ENCODE measurements at places on chromosomes 16 and 17.

GRCh38 chr17:3809135-3809534 is 8.1 kb upstream of the ITGAE start:
- H3K27ac ChIP-seq = no peak overlapping the region
- H3K36me3 ChIP-seq = peaks cover 48% of the 10 kb centered on the region
- H3K27me3 ChIP-seq = no peaks in the 10 kb centered on the region
- H3K4me3 ChIP-seq = no peak overlapping the region

GRCh38 chr17:50432125-50432762 is 6.2 kb downstream of the ACSF2 start:
- no peaks in the 10 kb centered on the region for H3K27me3 ChIP-seq
- H3K4me1 ChIP-seq = peaks cover 4% of the 10 kb centered on the region
- DNase-seq = no peak
- no peaks in the 10 kb centered on the region for H3K36me3 ChIP-seq

DNA sequence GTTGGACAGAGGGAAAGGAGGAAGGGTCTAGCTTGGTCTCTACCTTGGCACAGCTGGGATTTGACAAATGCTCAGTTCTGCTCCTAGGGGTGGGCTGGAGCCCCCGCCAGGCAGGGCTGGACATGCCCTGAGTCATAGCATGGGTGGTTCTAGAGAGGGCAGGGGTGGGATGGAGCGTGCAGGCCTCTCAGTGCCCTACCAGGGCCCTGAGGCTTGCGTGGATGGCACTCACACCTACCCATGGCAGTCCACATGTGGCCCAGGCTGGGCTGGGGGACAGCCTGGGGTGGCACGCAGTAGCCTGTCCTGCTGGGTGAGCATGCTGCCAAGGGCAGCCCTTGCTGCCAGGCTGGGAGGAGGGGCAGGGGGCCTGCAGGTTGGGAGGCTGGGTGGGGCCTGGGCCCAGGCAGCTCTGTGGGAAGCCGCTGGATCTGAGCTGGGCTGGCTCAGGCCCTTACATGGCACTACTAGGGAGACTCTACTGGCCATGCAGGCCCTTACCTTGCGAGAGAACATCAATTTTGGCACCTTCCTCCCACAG is 11.2 kb downstream of the DOC2B start:
- no peaks in the 10 kb centered on the region for H3K4me1 ChIP-seq
- H3K27me3 ChIP-seq = no peaks in the 10 kb centered on the region
- H3K27ac ChIP-seq = no peak overlapping the region
- no peaks in the 10 kb centered on the region for H3K36me3 ChIP-seq

DNA sequence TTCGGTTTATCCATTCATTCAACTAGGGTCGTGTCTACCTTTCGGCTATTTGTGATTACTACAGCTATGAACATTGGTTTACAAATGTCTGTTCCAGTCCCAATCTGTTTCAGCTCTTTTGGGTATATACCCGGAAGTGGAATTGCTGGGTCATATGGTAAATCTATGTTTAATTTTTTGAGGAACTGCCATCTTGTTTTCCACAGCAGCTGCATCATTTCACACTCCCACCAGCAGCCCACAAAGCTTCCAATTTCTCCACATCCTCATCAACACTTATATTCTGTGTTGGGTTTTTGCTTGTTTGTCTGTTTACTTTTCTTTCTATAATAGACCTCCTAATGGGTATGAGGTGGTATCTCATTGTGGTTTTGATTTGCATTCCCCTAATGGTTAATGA is 48.7 kb upstream of the GINS3 start:
- H3K27ac ChIP-seq = no peak overlapping the region
- no peak for DNase-seq
- H3K36me3 ChIP-seq = no peaks in the 10 kb centered on the region
- H3K4me3 ChIP-seq = no peak overlapping the region
- no peaks in the 10 kb centered on the region for H3K4me1 ChIP-seq

DNA sequence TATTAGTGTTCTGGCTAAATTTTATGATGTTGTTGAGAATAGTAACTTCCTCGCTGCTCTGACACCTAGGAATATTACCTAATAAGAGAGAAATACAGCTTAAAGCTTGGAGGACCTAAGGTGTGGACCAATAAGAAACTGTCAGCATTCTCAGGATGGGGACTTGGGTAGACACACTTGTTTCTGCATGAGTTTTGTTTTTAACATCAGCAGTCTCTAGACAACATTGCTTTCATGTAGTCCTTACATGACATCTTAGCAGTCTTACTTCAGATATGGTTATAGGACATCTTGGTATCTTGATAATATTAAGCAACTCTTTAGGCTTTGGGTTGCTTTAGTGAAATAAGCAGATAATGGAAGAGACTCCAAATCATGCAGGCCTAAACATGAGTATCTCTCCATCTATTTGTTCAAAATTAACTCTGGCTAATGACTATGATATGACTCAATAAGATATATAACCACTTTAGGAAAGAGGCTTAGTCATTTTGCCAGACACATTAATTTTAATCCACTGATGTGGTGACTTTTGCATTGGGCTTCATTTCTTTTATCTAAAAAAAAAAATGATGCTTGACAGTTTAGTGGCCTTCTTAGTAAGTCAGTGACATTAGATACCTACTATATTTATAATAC is 84.5 kb downstream of the WNT3 start:
- no peaks in the 10 kb centered on the region for H3K27me3 ChIP-seq
- no peaks in the 10 kb centered on the region for H3K4me1 ChIP-seq
- no peak for DNase-seq
- no peaks in the 10 kb centered on the region for H3K36me3 ChIP-seq
- no peak overlapping the region for H3K27ac ChIP-seq

DNA sequence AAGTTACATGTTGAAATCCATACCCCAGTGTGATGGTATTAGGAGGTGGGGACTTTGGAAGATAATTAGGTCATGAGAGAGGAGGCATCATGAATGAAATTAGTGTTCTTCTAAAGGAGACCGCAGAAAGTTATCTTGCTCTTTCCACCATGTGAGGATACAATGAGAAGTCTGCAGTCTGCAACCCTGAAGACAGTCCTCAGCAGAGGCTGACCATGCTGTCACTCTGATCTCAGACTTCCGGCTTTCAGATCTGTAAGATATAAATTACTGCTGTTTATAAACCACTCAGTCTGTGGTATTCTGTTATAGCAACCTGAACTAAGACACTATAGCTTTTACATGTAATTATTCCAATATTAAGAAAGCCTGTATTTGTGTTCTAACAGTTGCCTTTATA is 116.7 kb upstream of the CES5A start:
- H3K27ac ChIP-seq = no peak overlapping the region
- no peak for DNase-seq
- no peaks in the 10 kb centered on the region for H3K27me3 ChIP-seq
- no peaks in the 10 kb centered on the region for H3K36me3 ChIP-seq
- no peaks in the 10 kb centered on the region for H3K4me1 ChIP-seq
- H3K4me3 ChIP-seq = no peak overlapping the region

DNA sequence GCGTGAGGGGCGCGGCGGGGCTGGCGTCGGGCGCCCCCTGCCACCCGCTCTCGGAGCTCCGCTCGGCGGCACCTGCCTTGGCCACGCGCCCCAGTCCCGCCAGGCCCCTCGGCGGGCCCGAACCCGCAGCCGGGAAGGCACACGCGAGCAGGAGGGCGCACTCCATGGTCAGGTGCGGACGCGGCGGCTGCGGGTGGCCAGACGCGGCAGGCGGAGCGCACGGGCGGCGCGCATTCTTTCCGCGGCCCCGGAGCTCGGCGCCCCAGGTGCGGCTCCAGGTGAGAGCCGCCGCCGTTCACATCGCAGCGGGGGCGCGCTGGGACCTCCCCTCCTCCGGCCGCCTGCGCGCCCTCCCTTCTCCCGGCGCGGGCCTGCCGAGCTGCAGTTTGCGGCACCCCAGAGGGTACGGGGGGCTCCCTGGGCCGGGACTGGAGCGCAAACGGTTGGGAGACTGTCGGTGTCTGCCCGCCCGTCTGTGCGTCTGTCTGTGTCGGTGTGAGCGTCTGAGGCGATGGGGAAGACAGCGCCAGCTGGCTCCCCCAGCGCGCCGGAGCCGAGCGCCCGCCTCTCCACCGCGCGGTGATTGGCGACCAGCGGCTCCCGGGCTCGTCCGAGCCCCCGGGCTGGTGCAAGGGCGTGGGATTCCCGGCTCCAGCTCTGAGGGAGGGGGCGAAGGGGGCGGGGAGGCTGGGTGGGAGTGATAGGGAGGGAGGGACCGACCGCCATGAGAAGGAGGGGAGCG is at the start of gene ADAMTS18:
TSS of gene ADAMTS18 (minus strand) at position 505 of the 742 bp plus-strand sequence. CDS start at position 166, 339 bp downstream.
- DNase-seq = no peak
- no peak within 1 kb of the TSS for H3K27ac ChIP-seq
- no peaks in the 10 kb centered on the region for H3K27me3 ChIP-seq
- H3K4me1 ChIP-seq = no peaks in the 10 kb centered on the region
- H3K4me3 ChIP-seq = no peak within 1 kb of the TSS
